ENCODE measurements at places on chromosomes 2 and 18. TPM values are rescaled to one million over a fixed set of nuclear protein-coding genes. Genes with fewer than 3 reads are reported as not detected.

Gene CGREF1
- polyA plus RNA-seq, result not detected

Gene LYG1
- 0.48 TPM for polyA plus RNA-seq

Gene ASTL
- polyA plus RNA-seq, result not detected

Gene UCN
- 1.6 TPM for polyA plus RNA-seq

Gene GCA
- polyA plus RNA-seq, result 52.4 TPM

Gene WIPF1
- 120 TPM for polyA plus RNA-seq

Gene DLX1
- not detected for polyA plus RNA-seq

Gene CHRND
- not detected for polyA plus RNA-seq

Gene SPEG
- not detected for polyA plus RNA-seq

Gene DPP10
- polyA plus RNA-seq, result not detected

Gene FNDC4
- polyA plus RNA-seq, result not detected

Gene FZD7
- 0.19 TPM for polyA plus RNA-seq

Gene ITPRIPL1
- polyA plus RNA-seq, result 4.4 TPM

Gene NXPH2
- polyA plus RNA-seq, result not detected
